ENCODE measurements at places on chromosomes 7 and 10.

DNA sequence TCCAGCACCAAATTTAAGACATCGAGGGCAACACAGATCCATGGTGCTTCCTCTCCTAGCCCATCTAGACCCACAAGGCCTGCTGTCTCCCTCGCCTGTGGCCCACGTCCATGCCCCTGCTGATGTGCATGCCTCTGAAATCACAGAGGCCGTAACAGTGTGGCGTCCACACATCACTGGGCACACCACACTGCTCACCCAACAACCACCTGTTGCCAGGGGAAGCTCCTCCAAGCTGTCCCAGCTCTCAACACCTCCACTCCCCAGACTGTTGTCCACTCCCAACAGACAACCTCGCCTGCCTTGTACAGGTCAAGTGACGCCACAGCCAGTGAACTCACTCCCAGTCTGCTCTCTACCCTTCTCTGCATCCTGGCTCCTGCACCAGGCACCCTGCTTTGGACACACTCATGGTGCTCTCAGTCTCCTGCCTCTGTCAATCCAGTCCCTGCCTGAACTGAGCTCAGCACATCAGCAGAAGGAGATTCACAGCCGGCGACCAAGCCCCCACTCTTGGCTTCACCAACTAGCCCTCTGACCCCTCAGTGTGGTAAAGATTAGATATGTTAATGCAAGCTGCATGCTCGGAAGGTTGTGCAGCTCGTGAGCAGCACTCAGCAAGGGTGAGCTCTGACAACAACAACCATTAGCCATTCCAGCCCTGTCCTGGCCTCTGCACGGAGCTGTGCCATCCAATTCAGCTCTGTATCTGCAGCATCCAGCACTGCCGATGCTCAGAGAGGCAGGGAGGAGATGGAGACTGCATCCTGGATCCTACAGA is 197.0 kb downstream of the TNS3 start:
- DNase-seq: no peak

DNA sequence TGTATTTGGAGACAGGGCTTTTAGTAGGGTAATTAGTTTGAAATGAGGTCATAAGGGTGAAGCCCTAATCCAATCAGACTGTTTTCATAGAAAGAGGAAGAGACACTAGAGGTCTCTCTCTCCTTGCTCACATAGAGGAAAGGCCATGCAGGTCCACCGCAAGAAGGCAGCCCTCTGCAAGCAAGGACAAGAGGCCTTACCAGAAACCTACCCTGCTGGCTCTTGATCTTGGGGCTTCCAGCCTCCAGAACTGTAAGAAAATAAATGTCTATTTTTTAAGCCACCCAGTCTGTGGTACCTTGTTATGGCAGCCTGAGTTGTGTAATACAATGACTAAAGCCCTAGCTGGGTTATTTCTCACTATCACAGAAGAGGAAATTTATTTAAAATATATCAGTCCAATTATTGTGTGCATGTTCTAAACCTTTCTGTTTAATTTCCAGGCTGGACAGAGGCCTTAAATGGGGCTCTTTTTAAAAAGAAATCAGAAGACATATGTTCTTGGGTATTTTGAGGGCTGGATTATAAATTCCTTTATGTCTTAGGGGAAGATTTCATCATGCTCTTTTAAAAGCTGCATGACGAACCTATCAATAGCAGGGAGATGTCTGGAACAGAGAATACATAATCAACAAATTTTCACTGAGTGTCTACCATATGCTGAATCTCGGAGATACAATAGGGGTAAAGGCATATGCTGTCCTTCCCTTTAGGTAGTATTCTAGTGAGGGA is 12.9 kb upstream of the TMEM26 start:
- no peak for DNase-seq

- no peak for DNase-seq
Measured at GRCh38 chr7:1884583-1885350, 214.7 kb downstream of the ELFN1 start.

GRCh38 chr7:2613931-2614600 is 17.7 kb upstream of the TTYH3 start:
- no peak for DNase-seq

DNA sequence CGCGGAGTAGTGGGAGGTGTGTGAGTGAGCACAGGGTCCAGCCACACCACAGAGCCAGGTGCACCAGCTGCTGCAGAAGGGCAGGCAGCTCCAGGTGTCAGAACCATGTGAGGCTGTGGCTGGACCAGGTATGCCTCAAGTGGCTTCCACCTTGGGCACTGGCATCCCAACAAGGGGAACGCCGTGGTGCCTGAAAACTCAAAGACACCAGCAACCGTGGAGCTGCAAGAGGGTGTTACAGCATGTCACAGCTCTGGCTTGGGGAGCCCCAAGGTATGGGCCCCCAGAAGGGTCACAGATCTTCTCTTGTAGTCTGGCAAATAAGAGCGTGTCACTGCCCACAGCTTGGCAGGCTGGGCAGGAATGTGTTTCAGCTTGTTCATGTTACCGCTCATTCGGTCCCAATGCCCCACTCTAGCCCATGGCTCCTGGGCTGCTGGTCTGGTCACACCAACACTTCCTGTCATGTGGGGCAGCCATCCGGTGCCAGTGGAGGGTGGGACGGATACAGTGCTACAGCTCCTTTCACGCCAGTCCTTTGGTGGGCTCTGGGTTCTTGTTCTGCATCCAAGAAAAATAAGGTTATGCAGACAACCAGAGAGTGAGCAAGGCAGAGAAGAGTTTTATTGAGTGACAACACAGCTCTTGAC is 29.8 kb downstream of the STRA8 start:
- DNase-seq: no peak

DNA sequence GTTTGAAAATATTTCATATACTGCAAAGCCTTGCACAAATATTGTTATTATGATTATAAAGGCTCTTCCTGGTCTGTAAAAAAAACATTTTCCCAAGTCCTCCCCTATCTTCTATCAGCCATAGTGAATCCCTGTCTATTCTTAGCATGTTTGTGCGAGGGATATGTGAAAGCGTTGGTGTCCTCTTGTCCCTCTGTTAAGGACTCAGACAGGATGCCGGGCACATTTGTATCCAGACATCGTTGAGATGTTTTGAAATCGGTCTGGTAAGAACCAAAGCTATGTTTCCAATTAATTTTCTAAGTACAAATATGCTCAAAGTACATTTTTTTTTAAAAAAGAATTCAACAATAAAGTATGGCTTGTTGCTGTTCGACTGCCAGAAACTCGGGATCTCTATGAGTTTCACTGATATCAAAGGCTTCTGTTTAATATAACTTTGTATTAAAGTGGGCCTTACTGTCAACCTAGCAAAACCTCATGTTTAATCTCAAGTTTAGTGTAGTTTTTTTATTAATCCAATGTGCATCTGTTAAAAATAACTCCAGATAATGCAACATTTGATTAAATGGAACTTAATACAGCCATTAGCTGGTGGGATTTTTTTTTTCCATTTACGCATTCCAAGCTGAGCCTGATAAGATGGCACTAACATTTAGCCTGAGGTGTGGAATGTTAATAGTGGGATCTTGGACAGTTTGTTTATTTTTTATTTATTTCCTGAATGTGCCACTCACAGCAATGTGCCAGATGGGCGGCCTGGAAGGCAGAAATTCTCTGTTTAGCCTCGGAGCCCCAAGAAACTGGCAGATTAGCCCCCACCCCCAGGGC is 754.3 kb downstream of the LRMDA start:
- no peak for DNase-seq

DNA sequence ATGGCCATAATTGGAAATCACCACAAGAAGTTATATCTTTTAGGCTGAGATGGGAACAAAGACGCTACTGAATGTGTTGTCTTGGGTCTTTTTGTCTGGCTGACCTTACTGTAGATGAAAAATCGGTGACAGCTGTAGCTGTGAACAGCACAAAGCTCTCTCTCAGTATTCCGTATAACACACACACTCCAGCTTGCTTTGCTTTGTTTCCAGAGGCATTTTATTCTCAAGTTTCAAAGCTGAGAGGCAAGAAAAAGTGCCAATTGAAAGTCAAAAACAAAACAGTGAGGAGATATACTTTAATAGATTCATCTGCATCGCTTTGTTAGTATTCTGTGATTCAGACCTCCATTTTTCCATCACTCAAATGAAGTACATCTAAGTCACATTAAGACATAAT is 39.6 kb upstream of the CABCOCO1 start:
- no peak for DNase-seq

All from glomerular endothelial cell (primary cell).